ENCODE measurements at places on chromosomes 12 and 14.

DNA sequence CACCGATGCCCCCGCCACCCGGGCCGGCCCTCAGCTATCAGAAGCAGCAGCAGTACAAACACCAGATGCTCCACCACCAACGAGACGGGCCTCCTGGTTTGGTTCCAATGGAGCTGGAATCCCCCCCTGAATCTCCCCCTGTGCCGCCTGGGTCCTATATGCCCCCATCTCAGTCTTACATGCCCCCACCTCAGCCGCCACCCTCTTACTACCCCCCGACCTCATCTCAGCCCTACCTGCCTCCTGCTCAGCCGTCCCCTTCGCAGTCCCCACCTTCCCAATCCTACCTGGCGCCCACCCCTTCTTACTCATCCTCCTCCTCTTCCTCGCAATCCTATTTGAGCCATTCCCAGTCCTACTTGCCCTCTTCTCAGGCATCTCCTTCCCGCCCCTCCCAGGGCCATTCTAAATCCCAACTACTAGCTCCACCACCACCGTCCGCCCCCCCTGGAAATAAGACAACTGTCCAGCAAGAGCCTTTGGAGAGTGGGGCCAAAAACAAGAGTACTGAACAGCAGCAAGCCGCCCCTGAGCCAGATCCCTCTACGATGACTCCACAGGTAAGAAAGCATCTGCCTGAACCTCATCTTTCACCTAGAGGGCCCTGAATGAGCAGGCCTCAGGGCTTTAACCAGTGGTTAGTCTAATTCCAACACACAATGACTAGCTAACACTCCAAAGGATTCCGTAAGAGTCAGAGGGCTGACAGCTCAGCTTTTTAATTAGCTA lies 851 bp downstream of the YLPM1 start:
- no peak for DNase-seq

DNA sequence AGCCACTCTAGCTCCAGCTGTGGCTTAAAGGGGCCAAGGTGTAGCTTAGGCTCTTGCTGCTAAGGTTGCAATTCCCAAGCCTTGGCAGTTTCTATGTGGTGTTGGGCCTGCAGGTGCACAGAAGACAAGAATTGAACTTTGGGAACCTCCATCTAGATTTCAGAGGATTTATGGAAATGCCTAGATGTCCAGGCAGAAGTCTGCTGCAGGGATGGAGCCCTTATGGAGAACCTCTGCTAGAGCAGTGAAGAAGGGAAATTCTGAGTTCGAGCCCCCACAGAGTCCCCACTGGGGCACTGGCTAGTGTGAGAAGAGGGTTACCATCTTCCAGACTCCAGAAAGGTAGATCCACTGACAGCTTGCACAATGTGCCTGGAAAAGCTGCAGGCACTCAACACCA lies 694.7 kb downstream of the SLC16A7 start:
- no peak for DNase-seq

DNA sequence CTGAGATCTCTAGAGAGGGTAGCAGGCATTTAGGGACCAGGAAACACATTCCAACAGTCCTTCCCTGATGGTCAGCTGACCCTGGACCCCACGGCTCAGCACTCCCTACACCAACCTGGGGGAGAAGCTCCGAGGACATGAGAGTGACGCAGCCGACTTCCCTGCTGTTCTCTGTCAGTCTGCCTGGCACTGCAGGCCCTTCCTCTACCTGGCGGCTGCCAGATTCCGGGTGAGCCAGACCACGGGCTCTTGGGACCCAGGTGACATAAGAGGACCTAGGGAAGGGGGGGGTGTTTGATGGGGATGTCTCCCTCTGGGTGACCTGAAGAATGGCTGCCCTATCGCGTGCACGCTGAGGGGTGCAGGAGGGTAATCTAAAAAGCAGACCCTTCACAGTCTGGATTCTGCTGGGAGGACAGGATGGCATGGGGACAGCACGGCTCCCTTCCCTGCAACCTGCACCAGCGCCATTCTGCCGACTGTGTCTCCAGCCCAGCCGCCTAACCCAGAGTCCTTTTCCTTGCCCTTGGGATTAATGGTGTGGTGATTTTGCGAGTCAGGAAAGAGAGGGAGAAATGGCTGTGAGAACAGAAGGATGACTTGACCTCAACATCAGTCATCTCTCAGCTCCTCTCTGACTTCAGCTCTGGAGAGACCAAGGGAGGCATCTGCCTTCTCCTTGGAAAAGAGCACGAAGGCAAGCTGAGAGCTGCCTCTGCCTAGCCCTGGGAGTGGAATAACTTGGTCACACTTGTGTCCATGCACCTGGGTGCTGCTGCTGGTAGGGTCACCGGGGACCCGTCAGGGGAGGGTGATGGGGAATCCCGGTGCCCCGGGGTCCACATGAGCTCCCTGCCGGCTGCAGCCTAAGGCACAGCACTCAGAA lies 158.5 kb downstream of the CALM1 start:
- no peak for DNase-seq

GRCh38 chr12:129190827-129191226 lies 337.5 kb downstream of the GLT1D1 start:
- DNase-seq: no peak

DNA sequence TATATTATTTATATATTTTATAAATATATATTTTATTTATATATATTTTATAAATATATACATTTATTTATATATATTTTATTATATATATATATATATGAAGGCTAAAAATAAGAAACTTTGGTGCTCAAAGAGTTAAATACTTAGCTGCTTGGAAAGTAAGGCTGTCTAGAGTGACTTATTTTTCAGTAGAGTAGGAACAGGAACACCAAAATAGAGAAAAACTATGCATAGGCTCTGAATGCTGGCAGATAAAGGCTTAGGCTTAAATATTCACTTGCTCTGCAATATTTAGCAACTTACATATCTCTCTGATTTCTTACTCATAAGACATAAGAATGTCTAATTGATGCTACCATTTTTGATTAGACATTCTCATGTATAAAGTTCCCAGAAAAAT lies 991.2 kb downstream of the VRK1 start:
- DNase-seq: no peak

DNA sequence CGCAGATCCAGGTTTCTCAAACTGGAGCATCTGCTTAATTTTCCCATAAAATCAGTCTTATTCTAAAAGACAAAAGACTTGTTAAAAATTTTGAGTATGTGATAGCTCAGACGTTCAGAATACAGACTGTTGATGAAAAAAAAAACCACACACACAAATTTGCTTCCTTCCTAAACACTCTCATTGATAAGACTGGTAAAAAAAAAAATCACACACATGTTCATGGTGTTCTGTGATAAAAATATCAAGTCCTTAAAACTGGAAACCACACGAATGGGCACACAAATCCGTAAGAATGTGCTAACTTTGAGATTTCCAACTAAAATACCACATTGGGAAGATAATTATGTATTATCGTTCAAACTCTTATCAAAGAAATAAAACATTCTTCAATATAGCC lies 6.7 kb upstream of the ARID4A start:
- no peak for DNase-seq

GRCh38 chr14:74426202-74426582 lies at the start of gene SYNDIG1L:
SYNDIG1L (minus strand) TSS chr14:74426210; CDS start chr14:74409744, 16,466 bp downstream.
- no peak for DNase-seq

DNA sequence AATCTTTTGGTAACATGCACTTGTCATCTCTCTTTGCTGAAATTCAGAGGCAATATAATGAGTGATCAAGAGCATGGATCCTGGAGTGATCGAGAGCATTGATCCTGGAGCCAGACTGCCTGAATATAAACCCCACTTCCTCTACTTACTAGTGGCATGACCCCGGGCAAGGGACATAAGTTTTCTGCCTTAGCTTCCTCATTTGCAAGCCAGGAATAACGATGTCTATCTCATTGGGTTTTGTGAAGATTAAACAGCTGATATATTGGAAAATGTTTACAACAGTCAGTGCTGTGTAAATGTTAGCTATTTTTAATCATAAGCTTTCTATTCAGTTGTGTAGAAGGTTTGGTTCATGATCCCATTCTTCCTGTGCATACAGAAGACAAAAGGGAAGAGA lies 2.4 kb upstream of the CSRNP2 start:
- DNase-seq: no peak

GRCh38 chr14:94636744-94637412 lies 24.7 kb downstream of the SERPINA3 start:
- DNase-seq: no peak

GRCh38 chr12:109993091-109993490 lies 3.1 kb downstream of the GIT2 start:
- no peak for DNase-seq

DNA sequence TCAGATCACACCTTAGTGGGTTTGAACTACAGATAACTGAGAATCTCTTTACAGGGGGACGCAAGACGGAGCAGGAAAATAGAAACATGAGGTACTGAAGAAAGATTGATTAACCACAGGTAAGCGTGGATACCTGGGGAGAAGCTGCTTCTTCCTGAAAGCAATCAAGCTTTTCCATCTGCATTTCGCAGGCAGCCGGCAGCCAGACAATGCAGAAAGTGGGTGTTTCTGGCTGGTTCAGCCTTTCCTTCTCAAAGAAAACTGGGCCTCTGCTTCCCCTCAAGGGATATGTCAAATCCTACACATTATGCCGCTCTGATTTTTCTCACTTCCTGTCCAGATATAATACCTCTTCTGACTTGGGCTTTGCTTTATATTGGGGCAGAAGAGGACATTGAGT lies 39.1 kb upstream of the PPFIA2 start:
- no peak for DNase-seq

DNA sequence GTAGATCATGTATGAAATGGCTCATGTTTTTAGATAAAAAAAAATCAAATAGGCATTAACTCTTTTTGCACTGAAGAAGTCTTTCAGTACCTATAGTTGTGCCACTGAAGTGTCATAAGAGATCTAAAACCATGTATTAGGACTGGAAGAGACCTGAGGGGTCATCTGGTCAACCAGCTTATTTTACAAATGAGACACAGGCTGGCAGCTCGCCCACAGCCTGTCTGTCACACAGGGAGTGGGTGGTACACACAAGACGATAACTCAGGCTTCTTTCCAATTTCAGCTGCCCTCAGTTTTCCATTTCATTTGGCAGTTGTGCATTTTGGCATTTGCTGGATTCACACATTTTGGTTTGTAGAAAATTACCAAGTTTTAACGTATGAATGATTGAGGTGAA lies 34.7 kb downstream of the C12orf75 start:
- DNase-seq: no peak

GRCh38 chr14:87547536-87547935 lies 445.4 kb downstream of the GALC start:
- no peak for DNase-seq

DNA sequence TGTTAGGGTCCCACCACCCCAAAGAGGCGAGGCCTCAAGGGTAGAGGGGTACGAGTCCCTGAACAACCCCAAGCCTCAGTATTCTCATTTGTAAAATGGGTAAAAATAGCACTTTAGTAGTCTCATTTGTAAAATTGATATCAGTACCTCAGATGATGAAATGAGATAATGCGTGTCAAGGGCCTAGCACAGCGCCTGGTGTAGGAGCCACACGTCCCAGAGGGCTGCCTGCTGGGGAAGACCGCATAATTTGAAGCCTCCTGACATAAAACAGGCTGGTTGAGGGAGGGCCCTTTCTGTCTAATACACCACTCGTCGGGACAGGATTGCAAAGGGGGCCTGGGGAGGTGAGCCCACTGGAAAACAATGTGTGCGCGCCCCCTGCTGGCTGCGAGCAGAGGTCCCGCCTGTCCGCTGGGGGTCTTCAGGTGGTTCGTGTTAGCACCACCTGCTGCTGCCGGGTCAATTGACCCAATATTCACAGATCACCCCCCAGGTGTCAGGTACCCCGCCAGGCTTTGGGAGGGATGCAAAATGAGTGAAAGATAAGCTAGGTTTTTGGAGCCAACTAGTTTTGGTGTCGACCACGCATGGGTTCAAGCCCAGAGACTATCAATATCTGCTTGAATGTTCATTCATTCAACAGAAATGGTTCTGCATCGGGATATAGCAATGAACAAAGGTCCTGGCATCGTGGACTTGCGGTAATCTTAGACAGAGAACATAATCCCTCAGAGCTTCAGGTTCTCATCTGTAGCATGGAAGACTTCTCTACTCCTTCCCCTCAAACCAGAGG lies 24.7 kb upstream of the IRF2BPL start:
- DNase-seq: peak; percentile 83

- DNase-seq: peak; percentile 58
Measured at GRCh38 chr12:124915239-124916236, 1.1 kb upstream of the UBC start.

GRCh38 chr12:14950421-14950820 lies 11.0 kb downstream of the ARHGDIB start:
- no peak for DNase-seq

GRCh38 chr14:75628816-75629215 lies 31.9 kb downstream of the ERG28 start:
- no peak for DNase-seq

GRCh38 chr12:122856999-122857671 lies 21.9 kb downstream of the HIP1R start:
- DNase-seq: peak; percentile 92

DNA sequence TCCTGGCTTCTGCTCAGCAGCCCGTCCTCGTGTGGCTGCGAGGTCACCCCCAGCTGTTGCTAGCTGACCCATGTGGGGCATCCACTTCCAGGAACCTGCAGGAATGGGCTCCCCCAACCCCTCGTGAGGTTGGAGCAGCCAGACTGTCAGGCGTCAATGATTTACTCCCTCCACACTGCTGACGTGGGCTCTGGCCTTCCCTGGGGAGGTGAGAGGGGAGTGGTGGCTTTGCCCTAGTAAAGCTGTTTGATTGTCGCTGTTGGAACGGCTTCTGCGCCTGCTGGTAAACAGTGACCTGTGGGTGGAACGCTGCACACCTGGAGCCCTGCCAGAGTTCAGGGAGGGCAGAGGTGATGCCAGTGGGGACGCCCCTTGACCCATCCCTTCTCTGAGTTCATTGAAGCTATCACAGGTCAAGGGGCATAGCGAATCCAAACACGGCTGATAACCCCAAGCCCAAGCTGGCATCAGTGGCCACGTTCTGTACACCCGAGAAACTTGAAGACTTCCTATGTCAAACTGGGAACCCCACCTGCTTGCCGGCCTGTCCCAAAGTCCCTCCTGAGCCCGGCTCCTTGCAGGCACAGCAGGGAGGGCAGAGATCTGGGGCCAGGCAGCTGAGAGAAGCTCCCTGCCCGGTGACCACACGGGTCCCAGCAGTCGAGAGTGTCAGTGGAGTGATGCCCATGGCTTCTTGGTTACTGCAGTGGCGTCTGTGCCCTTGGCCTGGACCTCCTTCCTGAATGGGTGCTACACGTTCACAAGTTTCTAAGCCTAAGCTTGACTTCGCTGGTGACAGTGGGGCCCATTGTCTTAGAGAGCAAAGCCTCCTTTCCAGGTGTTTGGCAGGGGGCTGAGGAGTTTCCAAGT lies 2.7 kb downstream of the ASPG start:
- no peak for DNase-seq

DNA sequence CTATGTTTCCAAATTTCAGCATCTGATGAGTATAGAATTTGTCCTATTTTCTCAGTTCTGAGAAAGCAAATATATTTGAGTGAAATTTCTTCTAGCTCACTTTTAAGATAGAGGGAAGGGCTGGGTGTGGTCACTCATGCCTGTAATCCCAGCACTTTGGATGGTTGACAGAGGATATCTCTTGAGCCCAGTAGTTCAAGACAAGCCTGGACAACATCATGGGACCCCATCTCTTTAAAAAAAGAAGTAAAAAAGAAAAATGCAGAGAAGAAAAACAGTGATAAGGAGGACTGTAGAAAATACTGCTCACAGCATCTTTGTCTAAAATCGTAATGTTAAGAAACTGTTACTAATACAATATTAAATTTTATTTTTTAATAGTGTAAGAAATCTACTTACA lies 2.3 kb upstream of the OR6C70 start:
- no peak for DNase-seq

- no peak for DNase-seq
Measured at GRCh38 chr12:7107636-7108002, 1.4 kb downstream of the C1RL start.
